ENCODE measurements at places on chromosomes 4 and X.

DNA sequence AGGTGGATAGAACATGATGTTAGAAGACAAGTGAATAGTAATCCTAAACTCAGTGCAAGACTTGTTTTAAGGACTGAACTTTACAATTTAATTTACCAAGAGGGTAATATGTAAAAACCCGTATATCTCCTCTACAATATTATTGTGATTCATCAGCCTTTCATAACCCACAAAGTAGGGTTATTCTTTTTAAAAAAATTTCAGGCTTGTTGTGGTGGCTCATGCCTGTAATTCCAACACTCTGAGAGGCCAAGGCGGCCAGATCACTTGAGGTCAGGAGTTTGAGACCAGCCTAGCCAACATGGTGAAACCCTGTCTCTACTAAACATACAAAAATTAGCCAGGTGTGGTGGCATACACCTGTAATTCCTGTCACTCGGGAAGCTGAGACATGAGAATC, 7.2 kb downstream of the IBSP start:
- DNase-seq: no peak

GRCh38 chr4:100174985-100175383, 15.3 kb downstream of the DDIT4L start:
- DNase-seq: no peak

- no peak for DNase-seq
Measured at GRCh38 chr4:10750714-10751113, 66.1 kb upstream of the CLNK start.

GRCh38 chr4:56123051-56123450, 174.3 kb downstream of the CEP135 start:
- no peak for DNase-seq

DNA sequence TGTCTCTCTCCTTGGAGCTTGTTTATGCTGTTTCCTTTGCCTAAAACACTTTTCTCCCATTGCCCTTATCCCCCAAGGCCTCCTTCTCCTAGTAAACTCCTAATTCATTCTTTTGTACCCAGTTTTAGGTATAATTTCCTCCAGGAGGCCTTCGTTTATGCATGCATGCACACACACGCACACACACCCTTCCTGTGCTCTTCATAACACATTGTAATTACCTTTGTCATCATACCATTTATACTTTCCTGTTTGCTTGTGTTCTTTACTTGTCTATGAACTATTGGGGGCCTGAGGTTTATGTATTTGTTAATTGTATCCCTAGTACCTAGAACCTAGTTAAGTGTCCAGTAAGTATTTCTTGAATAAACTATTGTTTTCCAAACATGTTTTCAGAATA, 45.5 kb downstream of the XIAP start:
- no peak for DNase-seq

DNA sequence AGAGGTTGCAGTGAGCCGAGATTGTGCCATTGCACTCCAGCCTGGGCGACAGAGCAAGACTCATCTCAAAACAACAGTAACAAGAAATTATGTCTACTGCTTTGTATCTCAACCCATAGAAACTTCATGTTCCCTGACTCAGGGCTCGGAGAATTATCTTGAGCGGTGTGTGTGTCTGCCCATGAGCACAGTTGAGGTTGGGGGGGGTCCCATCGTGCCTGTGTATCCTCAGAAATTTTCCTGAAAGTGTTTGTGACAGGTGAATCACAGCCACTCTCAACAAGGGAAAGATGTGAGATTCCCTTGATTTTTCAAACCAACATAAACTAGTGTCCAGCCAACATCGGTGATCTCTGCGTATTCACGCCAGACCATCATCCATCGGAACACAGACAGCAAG, 319.1 kb downstream of the ASMT start:
- DNase-seq: no peak
